A549 (cell line): ENCODE measurements at places on chromosomes 7 and 10. TPM values are rescaled to one million over a fixed set of nuclear protein-coding genes. Genes with fewer than 3 reads are reported as not detected.

FAM25C gene
- 0.70 to 0.73 TPM in 2 of 3 replicates, not detected in the other for polyA plus RNA-seq

DPCD gene
- polyA plus RNA-seq: 37.4 to 39.4 TPM (median 37.7 TPM) in 3 replicates

OPN4 gene
- polyA plus RNA-seq: not detected in 3 replicates

DNA sequence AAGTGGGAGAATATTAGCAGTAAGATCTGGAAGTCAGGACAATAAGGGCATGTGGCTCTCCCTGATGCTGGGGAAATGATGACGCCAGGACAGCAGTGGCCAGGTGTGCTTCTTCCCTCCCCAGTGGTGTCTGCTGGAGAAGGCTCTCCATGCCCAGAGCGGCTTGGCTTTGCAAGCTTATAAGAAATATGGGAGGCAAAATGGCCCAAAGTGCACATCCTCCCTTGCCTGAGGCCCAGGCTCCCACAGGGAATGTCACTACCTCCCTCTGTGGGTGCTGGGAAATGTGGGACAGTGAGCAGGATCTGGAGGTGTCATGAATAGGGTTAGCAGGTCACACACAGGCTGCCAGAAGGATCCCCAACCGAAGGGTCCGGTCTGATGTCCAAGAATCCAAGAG is 17.1 kb upstream of the ZNF488 start:
- no peak for DNase-seq

- no peak for DNase-seq
Measured at GRCh38 chr10:48982584-48982983, 42.9 kb upstream of the LRRC18 start.

DNA sequence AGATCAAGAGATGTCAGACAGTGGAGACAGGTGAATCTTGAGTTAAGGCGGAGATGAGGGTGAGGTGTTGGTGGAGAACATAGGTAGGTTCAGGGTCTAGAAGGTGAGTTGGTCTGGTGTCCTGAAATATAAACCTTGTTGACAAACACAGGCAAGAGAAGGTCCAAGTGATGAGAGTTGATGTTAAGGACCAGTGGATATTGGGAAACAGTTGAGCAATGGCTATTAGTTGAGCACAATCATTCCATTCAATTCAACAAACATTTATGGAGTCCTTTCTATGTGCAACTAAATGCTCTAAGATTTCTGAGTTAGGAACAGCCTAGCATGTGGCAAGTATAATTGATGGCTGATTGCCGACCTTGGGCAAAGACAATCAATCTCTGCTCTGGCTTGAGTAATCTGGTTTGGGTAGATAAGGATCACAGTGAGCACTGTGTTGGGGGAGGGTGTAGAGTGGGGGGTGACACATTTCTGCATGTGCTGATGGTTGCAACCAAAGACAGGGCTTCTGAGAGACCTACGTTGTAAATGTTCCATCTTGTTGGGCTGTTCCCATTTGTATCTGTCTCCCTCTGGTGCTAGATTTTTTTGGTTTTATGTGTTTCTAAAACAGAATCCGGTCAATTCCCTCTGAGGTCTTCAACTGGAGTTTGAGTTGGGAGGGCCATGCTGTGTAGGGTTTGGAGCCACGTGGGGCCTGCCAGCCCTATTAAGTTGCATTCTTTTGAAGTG is 201.1 kb downstream of the BAMBI start:
- DNase-seq: no peak

- DNase-seq: no peak
Measured at GRCh38 chr7:55156919-55157763, 138.3 kb downstream of the EGFR start.

DNA sequence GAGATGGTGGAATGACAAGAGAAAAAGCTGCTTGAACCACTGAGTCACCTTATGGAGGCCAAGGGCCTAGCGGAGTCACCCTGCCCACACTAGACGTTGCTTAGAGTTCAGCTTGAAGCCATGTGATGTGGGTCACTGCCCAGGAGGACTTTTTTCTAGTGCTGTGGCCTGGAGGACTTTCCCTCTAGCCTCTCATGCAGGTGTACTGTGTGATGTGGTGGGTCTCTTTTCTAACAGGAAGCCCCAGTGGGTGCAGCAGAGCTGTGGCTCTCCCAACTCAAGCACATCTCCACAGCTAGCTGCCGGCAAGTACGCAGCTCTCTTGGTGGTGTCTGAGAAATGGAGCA is 13.6 kb downstream of the POR start:
- no peak for DNase-seq

DNA sequence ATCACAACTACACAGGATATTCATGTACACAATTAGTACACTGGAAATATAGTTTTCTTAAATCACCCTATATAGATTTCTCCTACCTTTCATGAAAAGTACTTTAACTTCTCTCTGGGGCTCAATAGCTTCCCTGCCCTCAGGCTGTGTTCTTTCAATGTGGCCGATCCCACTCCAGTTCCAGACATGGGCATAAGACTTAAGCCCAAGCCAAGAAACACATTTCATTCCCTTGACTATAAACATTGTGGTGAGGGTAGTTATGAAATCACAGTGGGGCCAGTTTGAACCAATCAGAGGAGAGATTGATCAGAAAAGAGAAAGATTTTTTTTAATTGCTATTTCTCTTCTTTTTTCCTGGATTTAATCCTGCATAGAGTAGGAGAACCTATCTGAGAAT is 904.6 kb upstream of the SORCS1 start:
- DNase-seq: no peak

DNA sequence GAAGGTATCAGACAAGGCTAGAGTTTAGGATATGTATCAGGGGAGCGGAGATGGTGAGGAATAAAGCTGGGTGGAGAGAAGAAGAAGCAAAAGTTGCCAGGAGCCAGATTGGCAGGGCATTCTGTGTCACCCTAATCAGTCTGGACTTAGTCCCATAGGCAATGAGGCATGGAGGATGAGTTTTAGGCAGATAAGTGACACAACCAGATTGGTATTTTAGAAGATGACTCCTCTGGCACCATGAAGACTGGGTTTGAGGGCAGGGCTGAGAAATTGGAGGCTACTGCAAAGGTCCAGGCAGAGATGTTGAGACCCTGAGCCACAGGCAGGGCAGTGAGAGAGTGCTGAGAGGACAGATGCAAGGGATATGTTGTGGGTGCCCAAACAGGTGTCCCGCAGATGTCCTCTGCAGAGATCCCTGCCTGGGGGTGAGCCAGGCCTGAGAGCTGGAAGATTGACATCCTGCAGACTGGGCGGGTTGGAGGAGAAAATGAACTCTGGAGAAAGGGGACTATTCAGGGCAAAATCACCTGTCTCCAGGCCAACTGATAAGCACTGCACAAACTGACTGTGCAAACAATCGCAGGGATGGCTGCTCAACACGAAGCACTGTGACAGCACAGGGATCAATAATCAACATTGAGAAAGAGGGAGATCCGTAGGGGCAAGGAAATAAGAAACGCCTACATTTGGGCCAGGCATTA is 11.9 kb upstream of the HABP2 start:
- DNase-seq: no peak

DNA sequence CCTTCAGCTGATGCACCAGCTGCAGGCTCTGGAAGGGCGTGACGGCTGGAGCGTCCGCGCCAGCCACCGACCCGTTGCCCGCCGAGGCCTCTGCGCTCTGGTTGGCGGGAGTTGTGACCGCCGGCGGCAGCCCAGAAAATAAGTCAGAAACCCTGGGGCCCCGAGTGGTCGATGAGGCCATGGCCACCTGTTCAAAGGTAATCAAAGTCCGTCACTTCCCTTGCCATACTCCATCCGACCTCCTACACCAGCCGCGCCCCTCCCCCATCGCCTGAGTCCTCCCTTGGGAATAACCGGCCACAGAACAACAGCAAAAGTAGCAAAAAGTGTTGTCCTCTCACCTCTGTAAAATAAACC is 406 bp downstream of the PRLHR start:
- no peak for DNase-seq

- DNase-seq: no peak
Measured at GRCh38 chr7:76424413-76425111, at the start of gene ZP3. Gene ZP3 (plus strand): TSS chr7:76424950. CDS start chr7:76424965, 15 bp downstream.

DNA sequence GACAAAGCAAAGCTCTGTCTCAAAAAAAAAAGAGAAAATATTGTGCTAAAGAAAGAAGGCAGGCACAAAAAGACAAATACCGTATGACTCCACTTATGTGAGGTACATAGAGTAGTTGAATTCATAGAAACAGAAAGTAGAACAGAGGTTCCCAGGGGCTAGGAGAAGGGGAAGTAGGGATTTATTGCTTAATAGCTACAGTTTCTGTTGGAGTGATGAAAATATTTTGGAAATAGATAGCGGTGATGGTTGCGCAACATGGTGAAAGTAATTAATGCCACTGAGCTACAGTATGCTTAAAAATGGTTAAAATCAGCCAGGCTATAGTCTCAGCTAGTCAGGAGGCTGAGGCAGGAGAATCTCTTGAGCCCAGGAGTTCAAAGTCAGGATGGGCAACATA is 18.5 kb upstream of the NPFFR1 start:
- DNase-seq: no peak

DNA sequence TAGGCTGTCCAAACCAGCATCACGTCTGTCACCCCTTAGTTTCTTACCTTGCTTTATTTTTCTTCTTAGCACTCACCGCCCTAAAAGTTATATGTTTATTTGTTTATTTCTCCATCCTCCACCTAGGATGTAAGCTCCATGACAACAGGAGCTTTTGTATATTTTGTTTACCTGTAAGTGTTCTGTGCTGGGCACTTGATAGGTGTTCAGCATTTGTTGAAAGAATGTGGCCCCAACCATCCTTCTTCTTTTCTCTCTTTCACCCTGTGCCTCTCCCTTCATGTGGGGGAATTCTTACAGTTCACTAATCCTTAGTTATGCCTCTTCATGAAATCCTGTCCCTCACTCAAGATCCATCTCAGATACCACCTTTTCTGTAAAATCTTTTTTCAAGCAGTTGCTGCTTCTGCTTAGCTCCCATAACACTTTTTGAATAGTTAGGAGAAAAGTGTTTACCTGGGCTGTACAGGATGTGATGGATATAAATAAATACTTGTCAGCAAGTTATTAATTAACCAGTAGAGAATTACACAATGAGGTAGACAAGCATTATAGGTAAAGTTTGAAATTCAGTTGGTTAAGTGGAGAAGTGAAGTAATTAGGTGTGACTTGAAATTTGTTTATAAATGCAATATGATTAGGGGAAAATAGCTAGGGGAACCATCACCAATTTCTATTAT is 9.7 kb downstream of the AHR start:
- DNase-seq: no peak

DNA sequence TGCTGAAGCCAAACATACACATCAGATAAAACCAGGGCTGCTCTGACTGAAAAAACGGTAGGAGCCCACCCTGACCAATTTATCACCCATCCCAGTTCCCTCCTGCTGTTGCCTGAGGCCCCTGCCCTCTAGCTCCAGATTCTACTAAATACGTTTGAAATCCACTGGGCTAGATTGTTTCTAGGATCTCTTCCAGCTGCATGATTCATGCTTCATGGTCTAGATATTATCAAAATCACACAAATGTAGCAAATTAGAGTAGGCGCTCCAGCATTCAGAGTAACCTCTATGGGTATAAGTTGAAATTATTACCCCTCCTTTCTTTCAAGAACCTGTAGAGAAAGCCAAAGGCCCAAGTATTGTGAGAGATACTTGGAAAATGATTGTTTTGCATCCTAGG is 151.2 kb upstream of the FAM13C start:
- no peak for DNase-seq

DNA sequence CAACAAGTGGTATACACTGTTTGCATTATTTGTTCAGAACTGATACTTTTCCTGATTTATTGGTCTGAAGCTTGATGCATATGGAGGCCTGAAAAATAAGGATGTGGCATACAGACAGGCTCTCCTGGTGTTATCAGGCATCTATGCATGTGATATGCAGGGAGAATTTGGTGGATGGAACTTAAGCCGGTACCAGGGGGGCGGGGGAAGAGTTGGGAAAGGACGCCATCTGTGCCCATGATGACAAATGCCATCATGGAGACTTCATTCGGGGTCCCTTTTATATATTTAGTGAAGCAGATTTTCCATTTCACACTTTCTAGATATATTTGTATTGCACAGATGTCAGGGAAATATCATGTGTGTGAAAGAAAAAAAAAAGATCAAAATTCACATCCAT is 5.4 kb downstream of the HECW1 start:
- no peak for DNase-seq

DNA sequence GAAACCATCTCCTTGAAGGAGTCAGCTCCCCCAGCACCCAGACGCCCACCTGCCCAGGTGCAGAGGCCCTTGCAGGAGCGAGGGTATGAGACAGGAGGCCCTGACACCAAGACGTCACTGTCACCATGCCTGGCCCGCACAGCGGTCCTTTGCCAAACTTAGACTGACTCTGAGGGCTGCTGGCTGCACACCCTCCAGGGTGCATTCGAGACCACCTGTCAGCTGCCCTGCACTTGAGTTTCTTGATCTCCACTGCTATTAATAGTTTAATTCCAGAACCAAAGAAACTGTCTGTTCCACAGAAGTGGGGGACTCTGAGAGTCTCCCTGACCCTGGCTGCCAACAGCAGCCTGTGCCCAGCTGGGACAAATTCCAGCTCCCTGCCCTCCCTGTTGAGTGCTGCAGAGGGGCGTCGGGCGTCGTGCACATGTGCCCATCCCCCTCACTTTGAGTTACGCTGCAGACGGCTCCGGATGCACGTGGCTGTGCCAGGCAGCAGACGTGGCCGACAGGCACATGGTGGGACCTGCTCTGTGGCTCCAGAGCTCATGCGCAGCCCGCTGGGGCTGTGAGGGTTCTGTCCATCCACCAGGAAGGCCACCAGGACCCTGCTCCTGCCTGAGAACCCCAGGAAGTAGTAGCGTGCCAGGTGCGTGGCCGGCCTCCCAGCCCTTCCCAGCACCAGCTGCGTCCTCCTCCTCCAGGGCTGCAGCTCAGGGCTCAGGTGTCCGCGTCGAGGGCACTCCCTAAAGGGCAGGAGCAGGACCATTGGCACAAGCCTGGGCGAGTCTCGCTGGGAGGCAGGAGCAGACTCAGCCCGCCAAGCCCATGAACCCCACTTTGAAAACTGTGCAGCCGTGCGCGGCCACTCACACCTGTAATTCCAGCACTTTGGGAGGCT is 24.8 kb downstream of the ELFN1 start:
- no peak for DNase-seq

DNA sequence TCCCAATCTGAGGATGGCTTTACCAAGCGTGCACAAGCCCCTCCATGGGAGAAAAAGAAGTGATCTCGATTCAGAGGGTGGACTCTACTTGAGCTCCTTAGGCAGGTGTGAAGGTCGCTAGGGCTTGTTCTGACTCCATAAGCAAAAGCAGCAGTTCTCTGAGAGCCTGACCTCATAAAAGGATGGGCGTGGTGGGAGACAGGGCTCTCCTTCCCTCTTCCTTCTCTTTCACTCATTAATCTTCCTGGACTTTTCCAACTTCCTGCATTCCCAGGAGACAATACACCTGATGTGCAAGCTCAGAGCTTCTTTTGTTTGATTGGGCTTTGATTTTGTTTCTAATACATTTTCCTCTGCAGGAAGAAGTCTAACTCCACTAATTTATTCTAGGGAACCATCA is 22.3 kb upstream of the TMEM72 start:
- no peak for DNase-seq

GRCh38 chr10:10165415-10165814 is 852.3 kb upstream of the CELF2 start:
- DNase-seq: no peak

GRCh38 chr10:94524146-94524545 is 21.4 kb upstream of the HELLS start:
- no peak for DNase-seq
